ENCODE measurements at places on chromosomes 2 and 18.

- DNase-seq: no peak
These were observed 167.1 kb upstream of the FAM98A start for GRCh38 chr2:33766175-33766574.

DNA sequence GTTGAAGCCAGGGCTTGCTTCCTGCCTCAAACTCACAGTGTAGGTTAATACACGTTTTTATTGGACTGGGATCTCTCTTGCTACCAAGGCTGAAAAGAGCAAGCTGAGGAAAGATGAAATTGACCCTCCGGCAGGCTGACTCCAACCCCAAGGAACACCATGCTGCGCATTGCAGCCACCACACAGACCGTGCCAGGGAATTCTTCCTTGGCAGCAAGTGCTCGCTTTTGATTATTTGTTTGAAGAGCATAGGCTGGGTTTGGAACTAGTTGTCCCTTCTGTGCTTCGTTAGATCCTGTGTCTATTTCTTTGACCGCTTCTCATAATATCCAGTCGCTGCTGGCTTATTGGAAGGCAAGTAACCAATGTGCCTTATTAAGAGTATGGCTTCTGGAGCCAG, 34.4 kb upstream of the DARS1 start:
- no peak for DNase-seq

- no peak for DNase-seq
These were observed 256.3 kb upstream of the LINC00305 start for GRCh38 chr18:64405161-64405560.

DNA sequence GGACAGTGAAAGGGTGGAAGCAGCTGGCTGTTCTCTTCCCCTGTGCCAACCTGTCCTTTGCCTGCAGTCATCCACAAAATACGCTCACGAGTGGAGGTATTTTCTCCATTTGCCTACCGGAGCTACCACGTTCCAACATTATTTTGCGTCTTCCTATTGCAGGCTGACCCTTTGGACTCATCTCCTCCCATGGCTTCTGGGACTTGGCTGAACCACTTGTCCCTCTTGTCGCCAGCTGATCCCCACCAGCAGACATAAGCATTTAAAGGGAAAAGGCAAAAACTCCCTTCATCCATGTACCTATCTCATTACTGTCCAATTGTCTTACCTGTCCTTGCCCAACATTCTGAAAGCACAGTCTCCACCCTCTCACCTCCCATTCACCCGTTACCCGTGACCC, 13.0 kb downstream of the C2orf74 start:
- no peak for DNase-seq

- no peak for DNase-seq
These were observed 40.5 kb downstream of the LONRF2 start for GRCh38 chr2:100281521-100282438.

- DNase-seq: no peak
These were observed 491.9 kb downstream of the IRS1 start for GRCh38 chr2:226307487-226308322.

DNA sequence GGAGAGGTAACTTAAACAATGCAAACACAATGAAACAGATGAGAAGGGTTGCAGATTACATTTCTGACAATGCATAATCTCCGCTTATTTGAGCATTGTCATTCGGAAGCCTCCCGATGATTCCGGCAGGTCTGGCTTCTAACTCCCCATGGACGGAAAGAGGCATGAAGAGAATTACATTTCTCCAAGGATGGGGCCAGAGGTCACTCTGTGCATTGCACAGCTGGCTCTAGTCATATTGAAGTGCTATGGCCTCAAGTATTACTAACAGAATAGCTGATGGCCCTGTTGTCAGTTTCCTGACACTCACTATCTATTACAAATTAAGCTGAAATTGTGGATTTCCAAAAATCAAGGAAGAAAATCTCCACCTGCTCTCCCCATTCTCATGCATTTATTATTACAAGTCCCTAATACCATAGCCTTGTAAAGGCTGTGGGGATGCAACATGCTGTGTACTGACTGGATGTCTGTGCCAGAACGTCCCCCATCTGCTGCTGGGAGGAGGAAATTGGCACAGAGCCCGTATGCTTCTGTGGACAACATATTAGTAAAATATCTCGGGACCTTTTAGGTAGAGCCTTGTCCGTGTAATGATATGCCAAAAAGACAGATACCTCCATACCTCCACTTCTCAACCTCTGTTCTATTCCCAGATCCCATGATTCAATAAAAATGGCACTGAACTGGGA, 168.1 kb downstream of the SETBP1 start:
- DNase-seq: no peak

- no peak for DNase-seq
These were observed 101.3 kb downstream of the OSBPL1A start for GRCh38 chr18:24296276-24296675.

GRCh38 chr2:161107265-161107664, 53.0 kb upstream of the TANK start:
- DNase-seq: no peak

- peak; percentile 14 for DNase-seq
These were observed 769 bp downstream of the FKBP1B start for GRCh38 chr2:24050041-24050979.

GRCh38 chr2:216596980-216597509, 36.2 kb upstream of the IGFBP2 start:
- DNase-seq: no peak

- DNase-seq: peak; percentile 18
These were observed 690 bp downstream of the SDC1 start for GRCh38 chr2:20224164-20224715.

DNA sequence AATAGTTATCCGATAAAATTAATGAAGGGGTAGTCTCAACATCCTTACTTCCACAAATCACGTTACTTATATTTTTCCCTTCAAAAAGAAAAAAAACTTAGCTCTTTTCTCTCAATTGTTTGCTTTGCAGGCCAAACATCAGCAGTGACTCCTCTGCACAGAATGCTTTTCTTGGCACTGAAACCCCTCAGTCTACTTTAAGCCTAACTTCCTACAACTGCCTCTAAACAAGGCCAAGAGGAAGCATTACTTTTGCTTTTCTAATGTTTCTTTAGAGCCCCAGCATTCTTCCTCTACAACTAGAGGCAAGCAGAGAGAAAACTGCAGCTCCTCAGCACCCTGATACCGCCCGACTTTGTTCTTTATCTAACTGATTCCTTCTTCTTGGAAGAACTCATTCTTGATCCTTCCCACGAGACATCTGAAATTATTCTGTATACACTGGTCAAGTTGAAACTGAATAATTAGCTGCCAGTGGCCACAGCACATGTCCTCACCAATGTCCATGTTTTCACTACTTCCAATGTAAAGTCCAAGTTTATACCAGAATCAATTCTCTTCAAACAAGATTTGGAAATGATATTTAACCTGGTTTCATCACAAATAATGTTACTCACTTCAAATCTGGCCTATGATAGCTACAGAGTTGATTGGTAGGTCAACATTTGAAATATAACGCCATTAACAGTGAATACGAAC, 55.3 kb downstream of the DTNB start:
- DNase-seq: no peak

- no peak for DNase-seq
These were observed 220.7 kb downstream of the CAMKMT start for GRCh38 chr2:44582363-44583008.

- no peak for DNase-seq
These were observed 23.7 kb upstream of the ROCK2 start for GRCh38 chr2:11368059-11368572.

DNA sequence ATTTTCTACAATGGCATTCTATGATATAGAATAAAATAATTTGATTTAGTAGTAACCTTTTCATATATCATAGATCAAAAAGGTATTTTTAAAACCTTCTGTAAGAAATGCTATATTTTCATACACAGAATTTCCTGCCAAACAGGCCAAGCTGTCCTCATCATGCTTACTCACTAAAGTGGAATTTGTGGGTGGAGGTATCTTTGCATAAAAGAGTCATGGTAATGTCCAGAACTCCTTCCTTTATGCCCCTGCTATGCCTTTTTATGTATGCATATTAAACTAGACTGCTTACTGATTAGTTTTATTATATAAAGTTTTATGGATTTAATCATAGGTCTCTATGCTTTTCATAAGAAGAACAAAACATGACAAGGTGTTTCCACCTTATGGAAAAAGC, 27.5 kb upstream of the MARCHF7 start:
- no peak for DNase-seq

DNA sequence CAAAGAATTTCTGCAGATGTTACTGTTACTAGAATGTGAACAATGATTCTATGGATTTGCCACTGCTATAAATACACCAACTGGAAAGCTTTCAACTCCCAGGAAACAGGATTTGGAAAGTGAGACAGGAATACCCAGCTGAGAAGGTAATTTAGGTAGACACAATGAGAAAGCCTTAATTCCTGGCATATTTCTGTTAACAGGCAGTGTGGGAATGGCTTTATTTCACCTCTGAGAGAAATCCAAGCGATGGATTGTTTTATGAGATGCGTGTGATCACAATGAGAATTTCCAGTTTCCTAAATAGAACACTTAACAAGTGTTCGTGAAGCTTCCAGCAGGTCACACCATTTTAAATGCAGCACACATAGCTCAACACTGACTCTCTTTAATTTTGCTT, 133.0 kb downstream of the SLC8A1 start:
- no peak for DNase-seq

- DNase-seq: no peak
These were observed 264.5 kb downstream of the BCL2 start for GRCh38 chr18:63054901-63055584.

DNA sequence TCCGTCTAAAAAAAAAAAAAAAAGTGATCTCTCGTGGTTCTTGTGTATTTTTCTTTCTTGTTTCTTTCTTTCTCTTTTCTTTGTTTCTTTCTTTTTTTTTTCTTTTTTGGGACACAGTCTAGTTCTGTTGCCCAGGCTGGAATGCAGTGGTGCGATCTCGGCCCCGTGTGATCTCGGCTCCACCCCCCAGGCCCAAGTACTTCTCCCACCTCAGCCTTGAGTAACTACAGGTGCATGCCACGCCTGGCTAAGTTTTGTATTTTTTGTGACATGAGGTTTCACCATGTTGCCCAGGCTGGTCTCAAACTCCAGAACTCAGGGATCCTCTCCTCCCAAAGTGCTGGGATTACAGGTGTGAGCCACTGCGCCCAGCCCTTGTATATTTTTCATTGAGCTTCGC, 91.4 kb downstream of the TMEM237 start:
- DNase-seq: no peak

GRCh38 chr2:51633073-51633472, 601.1 kb upstream of the NRXN1 start:
- no peak for DNase-seq

DNA sequence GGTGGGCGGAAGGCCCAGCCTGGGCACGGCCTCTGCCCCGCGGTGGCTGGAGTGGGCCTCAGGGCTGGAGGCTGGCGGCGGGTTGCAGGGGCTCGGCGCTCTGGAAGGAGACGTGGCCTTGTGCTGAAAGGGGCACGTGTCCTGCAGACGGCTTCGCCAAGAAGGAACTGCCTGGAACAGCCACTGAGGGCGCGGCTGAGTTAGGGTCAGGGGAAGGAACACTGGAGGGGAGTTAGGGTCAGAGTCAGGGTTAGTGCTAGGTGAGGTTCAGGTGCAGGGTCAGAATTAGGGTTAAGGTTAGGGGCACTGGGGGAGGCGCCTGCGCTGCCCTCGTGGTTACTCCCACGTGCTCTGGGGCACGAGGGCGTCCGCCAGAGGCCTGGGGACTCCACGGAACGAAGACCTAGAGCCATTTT, 933 bp upstream of the ADNP2 start:
- no peak for DNase-seq

- no peak for DNase-seq
These were observed 35.8 kb upstream of the NOSTRIN start for GRCh38 chr2:168766600-168766999.

- no peak for DNase-seq
These were observed 15.9 kb downstream of the MYCN start for GRCh38 chr2:15956230-15956629.

DNA sequence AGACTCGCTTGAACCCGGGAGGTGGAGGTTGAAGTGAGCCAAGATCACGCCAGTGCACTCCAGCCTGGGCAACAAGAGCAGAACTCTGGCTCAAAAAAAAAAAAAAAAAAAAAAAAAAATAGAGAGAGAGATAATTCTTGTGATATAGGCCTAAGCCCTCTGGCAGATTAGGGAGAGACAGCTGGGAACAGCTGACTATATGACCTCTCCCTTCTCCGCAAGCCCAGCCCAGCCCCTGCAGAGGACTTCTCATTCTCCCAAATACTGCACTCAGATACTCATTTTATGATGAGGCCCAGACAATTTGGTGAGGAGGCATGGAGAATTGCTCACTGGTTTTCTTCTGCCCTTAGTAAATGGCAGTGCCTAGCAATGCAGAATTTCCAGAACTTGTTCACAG, 262.0 kb downstream of the HAUS1 start:
- no peak for DNase-seq

GRCh38 chr2:17101596-17101995, 416.6 kb downstream of the RAD51AP2 start:
- DNase-seq: no peak

DNA sequence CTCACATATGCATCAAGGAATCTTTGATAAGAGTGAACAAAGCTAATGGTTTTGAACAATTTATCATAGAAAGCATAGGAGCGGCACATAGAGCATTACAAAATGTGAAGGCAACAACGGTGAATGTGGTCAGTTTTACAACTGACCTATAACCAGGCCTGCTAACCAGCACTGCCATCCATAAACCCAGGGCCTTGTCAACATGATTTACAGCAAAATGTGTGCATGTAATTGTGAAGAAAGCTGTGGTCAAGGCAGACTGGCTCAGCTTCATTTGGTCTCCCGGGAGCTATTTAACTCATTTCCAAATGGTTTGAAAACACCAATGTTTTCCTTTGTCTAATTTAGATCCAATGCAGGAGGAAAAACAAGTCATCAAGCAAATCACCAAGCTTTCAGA, 119.8 kb downstream of the DHRS9 start:
- no peak for DNase-seq

DNA sequence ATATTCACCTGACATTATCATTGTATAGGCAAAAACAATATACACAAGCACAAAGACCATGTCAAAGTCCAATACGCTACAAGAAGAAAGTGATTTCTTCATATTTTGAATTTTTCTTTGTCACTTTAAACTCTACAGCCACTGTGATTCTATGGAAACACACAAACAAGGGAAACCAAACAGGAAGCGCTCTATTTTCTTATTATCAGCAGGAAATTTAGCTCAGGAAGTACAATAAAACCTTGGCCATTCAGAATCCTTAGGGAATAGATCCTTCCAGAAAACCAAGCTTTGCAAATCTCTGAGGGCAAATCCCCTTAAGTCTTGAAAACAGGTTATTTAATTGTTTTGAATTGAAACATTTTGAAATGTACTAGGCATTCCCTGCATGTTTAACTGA, 336.2 kb downstream of the EPHA4 start:
- DNase-seq: no peak
